ENCODE measurements at places on chromosomes 6 and 20. TPM values are rescaled to one million over a fixed set of nuclear protein-coding genes. Genes with fewer than 3 reads are reported as not detected.

DNA sequence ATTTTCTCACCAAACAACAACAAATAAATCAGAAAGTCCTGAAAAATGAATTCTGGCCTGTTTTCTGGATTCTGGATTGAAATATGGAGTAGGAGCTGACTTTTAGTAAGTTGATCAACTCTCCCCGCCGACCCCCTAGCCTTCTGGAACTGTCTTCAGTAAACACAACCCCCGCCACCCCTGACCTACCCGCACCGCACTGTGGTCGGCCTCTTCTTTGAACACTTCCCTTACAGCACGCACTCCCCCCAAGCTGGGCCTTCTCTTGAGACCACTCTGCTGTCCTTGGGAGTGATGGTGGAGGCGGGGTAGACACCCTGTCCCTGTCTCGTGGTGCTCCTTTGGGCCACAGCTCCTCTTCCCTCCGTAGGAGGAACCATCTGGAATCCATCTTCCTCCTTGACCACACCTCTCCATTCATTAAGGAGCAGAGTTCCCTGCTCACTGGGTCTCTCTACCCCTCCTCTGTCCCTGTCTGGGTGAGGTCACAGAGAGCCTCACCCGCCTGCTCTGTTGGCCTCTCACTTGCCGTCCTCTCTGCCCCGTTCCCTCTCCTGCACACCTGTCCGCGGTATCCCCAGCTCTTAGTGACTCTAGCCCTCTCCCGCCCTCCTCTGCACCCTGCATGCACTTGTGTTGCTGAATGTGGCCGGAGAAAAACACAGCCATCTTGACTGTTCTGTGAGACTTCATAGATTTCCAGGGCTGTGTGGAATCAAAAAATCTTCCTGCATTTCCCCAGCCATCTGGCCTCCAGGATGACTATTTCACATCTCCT lies 19.1 kb downstream of the SYNJ2 start:
- no peak for DNase-seq

DNA sequence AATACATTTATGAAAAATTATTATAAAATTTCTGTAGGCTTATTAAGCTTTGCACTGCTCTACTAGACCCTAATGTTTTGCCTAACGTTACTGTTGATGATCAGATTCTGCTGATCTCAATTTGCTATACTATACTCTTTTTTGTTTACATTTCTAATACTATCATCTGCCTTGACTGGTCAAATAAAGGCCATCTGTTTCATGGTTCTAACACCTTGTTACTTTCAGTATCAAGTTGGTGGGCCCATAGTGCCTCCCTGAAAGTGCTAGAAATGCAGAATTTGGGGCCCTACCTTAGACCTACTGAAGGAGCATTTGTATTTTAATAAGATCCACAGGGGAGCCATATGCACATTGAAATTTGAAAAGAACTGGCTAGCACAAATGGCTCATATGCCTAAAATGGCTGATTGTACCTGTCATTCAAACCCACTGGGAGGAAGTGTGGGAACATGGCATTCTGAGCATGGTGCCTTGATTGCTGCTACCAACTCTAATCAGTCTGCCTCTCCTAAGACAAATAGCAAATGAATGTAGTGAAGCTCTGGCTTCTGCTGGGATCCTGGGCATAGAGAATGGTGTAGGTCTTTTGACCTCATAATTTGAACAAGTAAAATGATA lies 199.1 kb upstream of the BTBD3 start:
- no peak for DNase-seq

DNA sequence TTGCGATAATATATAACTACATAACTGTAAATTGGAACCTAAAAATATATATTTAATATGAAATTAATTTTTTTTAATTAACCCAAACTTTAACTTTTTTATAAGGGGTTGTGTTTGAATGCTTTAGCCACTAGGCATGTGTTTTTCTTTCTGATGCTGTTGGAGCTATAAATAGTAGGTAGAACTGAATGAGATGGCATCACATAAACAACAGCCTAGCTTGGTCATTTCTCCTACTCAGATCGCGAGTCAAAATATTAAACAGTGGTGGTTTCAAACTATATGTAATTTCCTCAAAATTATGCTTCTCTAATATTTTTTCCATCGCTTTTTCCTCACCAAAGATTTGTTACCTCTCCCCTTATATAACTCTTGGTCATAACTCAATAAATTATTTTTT lies 243.2 kb downstream of the ARID1B start:
- no peak for DNase-seq

- peak; percentile 71 for DNase-seq
Observed at GRCh38 chr20:53157443-53158408, 185.6 kb downstream of the TSHZ2 start.

DNA sequence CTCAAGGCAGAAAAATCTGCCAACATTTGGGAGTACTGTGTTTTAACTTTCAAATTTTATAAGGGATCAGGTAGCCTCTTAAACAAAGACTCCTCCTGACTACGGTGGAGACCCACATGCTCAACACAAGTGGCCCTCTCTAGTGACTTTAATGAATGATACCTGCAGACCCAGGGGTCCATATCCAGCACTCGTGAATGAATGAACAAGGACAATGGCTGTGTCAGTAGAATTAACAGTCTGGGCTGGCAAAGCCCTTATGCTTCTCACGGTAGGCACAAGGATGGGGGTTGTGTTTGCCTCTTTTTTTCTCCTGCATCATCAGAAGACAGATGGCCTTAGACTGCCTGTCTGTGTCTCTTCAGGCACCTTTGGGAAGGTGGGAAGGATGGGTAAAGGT lies 112.6 kb upstream of the TRAF3IP2 start:
- DNase-seq = no peak

- DNase-seq = no peak
Observed at GRCh38 chr6:107827541-107827940, 3.4 kb upstream of the SCML4 start.

DNA sequence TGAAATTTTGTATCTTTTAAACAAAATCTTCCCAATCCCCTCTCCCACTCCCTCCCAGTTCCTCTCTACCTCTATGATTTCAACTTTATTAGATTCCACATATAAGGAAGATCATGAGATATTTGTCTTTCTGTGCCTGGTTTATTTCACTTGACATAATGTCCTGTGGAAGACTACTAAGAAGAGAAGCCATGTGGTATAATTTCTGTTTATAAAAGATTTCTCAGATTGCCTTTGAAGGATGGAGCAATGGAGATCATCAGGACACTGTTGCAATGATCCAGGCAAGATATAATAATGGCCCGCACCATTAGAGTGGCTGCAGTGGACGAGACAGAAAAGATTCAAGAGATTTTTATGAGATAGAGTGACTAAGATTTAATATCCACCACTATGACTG lies 13.1 kb downstream of the NRSN1 start:
- DNase-seq = no peak

- DNase-seq = no peak
Observed at GRCh38 chr6:24936641-24937317, 1.0 kb upstream of the RIPOR2 start.

GRCh38 chr6:141946502-141946901 lies 186.2 kb upstream of the GJE1 start:
- DNase-seq = no peak

GRCh38 chr6:34154668-34155447 lies 9.0 kb upstream of the GRM4 start:
- DNase-seq = peak; percentile 81

DNA sequence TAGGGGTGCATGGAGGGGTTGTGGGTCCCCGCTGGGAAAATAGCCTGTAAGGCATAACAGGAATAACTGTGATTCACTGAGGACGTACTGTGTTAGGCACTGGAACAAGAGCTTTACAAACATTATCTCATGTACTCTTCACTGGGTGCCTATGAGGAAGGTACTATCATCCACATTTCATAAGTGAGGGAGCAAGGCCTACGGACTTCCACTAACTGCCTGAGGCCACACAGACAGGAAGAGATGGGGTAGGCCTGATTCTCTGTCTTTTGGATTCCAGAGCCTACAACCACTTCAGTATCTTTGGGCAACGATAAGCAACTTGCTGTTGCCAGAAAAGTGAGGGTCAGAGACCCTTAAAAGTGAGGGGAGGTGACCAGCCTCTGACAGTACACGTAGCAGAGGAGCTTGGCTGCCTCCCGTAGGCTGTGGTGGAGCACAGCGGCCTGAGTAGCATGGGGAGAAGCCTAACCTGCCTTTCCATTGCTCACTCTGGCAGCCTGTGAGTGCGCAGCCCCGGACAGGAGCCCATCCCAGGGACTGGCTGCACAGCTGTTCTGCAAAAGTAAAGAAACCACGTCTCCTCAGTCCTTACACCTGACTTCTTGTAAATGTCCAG lies 30.4 kb downstream of the PSMB1 start:
- peak; percentile 60 for DNase-seq

- peak; percentile 75 for DNase-seq
Observed at GRCh38 chr6:43771210-43771857, 1.3 kb downstream of the VEGFA start.

- DNase-seq = no peak
Observed at GRCh38 chr6:47379328-47379727, 69.6 kb upstream of the TNFRSF21 start.

GRCh38 chr6:31227143-31227542 lies 44.7 kb downstream of the HLA-C start:
- DNase-seq = no peak

GRCh38 chr20:61939691-61940360 lies 125.9 kb downstream of the TAF4 start:
- DNase-seq = no peak

GRCh38 chr20:50038574-50038991 lies 55.8 kb downstream of the SNAI1 start:
- DNase-seq = no peak

- no peak for DNase-seq
Observed at GRCh38 chr20:58595167-58595566, 55.9 kb upstream of the STX16 start.

DNA sequence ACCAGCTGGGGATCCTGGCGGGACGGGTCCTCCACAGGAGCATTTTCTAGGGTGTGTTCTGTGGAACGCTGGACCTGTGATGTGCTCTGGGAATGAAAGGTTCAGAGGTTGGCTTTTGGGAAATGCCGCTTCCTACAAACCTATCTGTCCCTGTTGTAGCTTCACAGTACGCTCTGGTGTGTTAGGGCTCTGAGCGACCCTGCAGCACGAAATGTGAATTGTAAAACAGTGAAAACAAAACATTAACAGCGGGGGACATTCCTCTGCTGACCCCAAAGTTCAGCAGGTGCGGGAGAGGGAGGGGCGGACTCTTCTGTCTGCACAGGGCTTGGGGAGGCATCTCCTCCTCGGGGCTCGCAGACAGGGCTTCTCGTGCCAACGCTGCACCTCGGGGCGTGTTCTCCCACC lies 155.9 kb downstream of the NRN1 start:
- DNase-seq = no peak

DNA sequence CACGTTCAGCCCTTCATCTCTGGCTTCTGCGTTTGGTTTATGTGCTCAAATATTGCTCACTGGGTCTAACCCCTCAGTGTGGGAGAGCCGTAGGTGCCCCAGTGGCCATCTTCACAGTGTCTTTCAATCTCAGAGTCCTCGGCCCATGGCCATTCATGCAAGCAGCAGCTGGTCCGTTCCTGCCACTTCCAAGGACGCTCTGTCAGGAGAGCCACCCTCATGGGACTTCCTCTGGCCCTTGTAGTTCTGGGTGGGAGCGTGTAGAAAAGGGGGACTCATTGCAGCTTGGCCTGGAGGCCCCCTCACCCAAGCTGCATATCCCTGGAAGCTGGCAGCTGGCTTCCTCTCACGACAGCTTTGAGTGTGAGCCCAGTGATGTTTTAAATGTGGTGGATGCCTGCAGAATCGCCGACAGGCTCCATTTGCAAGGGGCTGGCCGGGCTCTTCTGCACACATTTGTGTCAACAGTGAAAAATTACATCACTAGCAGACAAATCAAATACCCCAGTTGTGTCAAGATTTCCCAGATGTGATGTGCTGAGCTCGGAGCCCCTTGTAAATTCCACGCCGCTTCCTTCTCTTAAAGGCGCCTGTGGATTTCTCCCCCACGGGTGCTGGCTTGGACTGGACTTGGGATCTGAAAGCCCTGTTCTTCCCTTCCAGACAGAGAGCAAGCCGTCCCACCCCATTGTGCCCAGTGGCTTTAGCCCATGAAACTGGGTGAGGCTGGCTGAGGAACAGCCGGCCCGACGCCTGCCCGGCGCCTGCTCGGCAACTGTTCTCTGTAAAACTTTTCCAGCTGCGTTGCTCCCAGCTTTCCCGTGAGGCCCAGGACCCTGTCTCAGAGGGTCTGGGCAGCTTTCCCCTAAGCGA lies 360.1 kb downstream of the TAF4 start:
- DNase-seq = peak; percentile 1

- no peak for DNase-seq
Observed at GRCh38 chr6:81734081-81734480, 18.4 kb downstream of the TENT5A start.

DNA sequence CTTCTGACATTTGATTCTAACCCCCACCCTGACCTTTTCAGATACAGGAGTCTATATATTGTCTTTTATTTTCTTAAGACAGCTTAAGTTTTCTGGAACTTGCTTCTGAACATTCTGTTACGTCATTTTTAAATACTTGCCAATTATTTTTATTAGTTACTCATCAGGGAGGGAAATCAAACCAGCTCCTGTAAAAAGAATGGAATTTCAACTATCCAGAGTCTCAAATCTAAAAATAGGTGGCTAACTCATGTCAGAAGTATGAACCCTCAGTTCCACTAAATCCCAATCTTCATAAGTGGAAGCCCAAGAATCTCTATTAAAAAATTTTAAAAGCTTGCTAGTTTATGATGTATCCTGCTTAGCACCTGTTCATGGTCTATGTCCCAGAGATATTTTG lies 900.0 kb downstream of the KIF16B start:
- no peak for DNase-seq

- DNase-seq = no peak
Observed at GRCh38 chr6:42030585-42031506, 19.5 kb upstream of the TAF8 start.

GRCh38 chr20:53692465-53693067 lies 98.9 kb upstream of the ZNF217 start:
- DNase-seq = peak; percentile 59

DNA sequence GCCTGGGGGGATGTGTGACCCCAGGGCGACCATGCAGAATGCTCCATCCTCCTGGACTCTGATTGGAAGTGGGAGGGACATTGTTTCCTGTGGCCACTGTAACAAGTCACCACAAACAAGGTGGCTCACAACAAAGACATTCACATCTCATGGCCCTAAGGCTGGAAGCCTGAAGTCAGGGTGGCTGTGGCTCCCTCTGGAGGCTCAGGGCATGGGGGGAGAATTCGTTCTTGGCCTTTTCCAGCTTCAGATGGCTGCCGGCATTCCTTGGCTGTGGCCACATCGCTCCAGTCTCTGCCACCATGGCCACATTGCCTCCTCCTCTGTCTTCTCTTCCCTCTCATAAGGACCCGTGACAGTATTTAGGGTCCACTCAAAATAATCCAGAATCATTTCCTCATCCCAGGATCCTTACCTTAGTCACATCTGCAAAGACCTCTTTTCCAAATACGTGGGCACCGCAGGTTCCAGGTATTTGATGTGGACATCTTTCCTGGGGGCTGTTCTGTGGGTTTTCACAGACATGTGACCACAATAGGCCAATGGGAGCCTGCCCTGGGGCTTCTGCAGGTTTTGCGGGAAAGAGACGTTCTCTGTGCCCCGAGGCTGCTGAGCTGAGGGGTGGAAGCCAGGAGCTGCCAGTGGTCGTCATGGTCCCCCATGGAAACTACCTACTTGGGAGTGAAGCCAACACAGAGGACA lies 249.3 kb downstream of the PREX1 start:
- DNase-seq = no peak

Gene ANKRD66
- total RNA-seq = not detected

Gene TRIM40
- not detected for total RNA-seq

Gene ROS1
- 0.11 TPM for total RNA-seq

Gene GJE1
- not detected for total RNA-seq

Gene ZNF391
- total RNA-seq = 1.6 TPM

Gene PBOV1
- not detected for total RNA-seq

Gene PRICKLE4
- total RNA-seq = 3.7 TPM

Gene PACSIN1
- total RNA-seq = 2.5 TPM

Measured in right cardiac atrium (tissue), 5 donors.